ENCODE measurements at places on chromosomes 5 and 9. TPM values are rescaled to one million over a fixed set of nuclear protein-coding genes. Genes with fewer than 3 reads are reported as not detected.
A peak's percentile ranks its signal among the peaks of the same experiment; 100 is the strongest.

DNA sequence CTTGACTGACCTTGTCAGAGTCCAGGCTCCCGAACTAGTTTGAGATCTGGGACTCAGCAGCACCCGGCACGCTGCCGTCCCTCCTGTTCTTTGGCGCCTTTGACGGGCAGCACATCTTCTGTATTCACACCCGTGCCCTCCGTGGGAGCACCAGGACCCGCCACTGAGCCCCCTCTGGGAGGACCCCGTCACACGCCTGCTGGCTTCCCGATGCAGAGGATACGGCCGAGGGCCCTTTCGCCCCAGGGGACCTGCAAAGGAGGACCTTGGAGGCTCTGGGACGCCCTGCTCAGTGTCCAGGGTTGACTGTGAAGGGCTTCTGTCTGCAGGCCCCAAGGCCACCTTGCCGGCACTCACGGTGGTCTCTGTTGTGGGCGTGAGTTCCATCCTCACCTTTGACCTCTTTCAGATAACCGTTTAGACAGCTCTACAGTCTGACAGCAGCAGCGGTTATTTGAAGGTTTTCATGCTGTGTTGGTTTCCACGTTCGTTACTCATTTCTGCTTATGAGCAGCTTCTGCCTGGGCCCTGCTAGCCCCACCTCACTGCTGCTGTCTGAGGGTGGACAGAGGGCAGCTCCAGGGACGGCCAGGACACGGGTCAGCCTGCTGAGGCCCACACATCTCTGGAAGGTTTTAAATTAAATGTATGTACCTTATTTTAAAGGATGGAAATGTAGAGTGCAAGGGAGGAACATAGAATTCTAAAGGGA is 12.6 kb upstream of the EXOC3 start:
- no peak for DNase-seq
- H3K4me1 ChIP-seq: peaks cover 14% of the 10 kb centered on the region
- H3K27ac ChIP-seq: no peak overlapping the region

DNA sequence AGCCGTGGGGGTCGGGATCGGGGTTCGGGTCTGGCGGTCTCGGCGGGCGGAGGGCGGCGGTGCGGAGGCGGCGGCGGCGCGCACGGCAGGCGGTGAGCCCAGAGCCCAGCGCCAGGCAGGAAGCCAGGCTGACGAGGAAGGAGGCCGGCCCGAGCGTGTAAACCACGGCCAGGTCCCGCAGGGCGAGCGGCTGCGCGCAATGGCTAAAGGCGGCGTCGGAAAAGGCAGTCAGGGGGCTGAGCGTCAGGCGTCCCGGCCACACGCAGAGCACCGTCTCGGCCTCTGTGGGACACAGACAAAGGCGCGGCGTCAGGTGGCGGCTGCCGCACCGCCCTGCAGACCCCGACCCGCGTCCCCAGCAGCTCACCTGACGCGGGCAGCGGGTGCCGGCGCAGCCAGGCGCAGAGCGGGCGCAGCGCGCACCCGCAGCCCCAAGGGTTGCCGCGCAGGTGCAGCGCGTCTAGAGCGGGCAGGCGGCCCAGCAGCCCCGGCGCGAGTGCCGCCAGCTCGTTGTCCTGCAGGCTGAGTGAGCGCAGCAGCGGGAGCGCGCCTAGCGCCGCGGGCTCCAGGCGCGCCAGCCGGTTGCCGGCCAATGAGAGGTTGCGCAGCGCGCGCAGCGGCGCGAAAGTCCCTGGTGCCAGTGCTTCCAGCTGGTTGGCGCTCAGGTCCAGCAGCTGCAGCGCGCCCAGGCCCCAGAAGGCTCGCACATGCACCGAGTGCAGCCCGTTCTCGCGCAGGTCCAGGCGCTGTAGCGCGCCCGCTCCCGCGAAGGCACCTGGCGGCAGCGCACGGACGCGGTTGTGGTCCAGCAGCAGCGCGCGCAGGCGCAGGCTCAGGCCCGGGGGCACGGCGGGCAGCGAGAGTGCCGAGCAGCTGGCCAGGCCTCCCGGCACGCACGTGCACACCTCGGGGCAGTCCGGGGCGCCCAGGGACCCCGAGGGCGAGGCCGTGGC is 671 bp downstream of the LRRC26 start:
- H3K4me3 ChIP-seq: peak overlapping the region; percentile 21
- peaks cover 6% of the 10 kb centered on the region for H3K4me1 ChIP-seq
- peaks cover 86% of the 10 kb centered on the region for H3K27me3 ChIP-seq
- peak; percentile 66 for DNase-seq

DNA sequence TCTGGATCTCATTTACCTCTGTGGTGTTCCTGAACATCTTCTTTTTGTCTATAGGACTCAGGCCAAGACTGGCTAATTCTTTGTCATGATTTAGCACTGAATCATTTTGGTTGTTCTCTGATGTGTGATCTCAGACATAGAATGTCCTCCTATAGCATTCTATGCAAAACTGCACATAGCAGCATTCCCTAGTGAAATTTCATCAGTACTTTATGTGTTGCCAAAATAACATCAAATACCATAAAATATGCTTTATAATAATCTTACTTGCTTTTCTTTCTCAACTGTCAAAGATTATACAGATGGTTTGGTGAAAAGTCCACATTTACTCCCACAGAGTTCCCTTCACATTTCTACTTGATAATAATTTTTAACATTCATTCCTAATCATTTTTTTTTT is 115.7 kb upstream of the MPDZ start:
- no peak for DNase-seq
- H3K4me1 ChIP-seq: no peaks in the 10 kb centered on the region
- no peaks in the 10 kb centered on the region for H3K36me3 ChIP-seq
- H3K4me3 ChIP-seq: no peak overlapping the region
- H3K27ac ChIP-seq: no peak overlapping the region

DNA sequence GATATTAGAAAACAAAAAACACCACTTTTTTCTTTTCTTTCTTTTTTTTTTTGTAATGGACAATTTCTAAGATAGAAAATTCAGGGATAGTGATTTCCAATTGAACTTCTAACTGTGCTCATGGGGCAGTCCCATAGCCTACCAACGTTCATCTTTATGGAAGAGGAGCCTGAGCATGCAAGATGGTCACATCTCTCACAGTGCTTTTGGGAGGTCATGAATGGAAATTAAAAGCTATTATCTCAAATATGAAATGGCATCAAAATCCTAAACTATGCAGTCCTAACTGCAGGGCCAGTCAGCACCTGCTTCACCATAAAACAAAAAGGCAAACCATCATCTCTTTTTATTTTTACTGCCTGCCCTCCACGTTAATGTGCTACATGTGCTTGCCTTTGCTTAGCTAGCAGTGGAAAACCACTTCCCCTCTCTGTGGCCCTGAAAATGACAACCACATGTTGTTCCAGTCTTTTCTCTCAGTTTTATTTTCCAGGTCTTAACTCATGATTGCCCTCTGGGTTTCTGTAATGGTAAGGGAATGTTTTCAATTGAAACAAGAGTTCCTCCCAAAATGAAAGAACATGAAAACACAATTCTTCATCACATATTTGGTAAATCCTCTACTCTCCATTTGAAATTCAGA is 16.7 kb downstream of the IFNB1 start:
- no peaks in the 10 kb centered on the region for H3K27me3 ChIP-seq
- H3K4me1 ChIP-seq: no peaks in the 10 kb centered on the region
- no peak for DNase-seq

DNA sequence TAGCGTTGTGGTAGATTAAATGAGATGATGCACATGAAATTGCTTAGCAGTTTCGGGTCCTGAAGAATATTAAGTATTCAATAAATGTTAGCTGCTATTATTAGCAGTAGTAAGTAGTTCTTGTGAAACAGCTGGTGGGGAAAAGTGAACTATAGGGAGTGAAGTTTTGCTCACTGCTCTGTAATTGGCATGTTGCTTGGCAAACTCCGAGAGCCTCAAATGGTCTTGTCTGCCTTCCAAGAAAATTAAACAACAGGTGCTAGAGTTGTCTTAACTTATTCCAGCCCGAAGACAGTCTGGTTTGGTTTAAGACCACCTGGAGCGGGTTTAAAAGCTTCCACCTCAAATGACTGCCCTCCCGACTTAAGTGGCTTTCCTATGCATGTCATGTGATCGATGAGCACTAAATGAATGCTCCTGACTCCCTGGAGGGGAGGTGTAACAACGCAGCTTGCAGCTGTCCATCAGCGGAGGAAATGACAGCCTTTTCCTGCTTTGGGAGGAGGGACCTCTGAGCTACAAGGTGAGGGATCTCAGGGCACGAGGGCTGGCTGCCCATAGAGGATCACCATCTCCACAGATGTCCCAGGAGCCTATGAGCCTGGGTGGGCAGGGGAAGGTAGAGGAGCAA is 202.9 kb upstream of the PANK3 start:
- no peak overlapping the region for H3K4me3 ChIP-seq
- no peak for DNase-seq
- no peak overlapping the region for H3K27ac ChIP-seq
- H3K36me3 ChIP-seq: no peaks in the 10 kb centered on the region

GRCh38 chr9:73742412-73742811 is 590.7 kb downstream of the ANXA1 start:
- H3K27ac ChIP-seq: no peak overlapping the region
- DNase-seq: no peak
- no peaks in the 10 kb centered on the region for H3K27me3 ChIP-seq
- no peak overlapping the region for H3K4me3 ChIP-seq

- no peaks in the 10 kb centered on the region for H3K4me1 ChIP-seq
- no peak overlapping the region for H3K4me3 ChIP-seq
- H3K27ac ChIP-seq: no peak overlapping the region
- peaks cover 9% of the 10 kb centered on the region for H3K27me3 ChIP-seq
Observed at GRCh38 chr9:133635098-133635497, 1.1 kb upstream of the DBH start.

- H3K27me3 ChIP-seq: no peaks in the 10 kb centered on the region
- DNase-seq: no peak
- H3K4me1 ChIP-seq: no peaks in the 10 kb centered on the region
- no peak overlapping the region for H3K27ac ChIP-seq
- H3K4me3 ChIP-seq: no peak overlapping the region
Observed at GRCh38 chr5:3029396-3029795, 277.9 kb upstream of the IRX2 start.

- peak overlapping the region; percentile 39 for H3K27ac ChIP-seq
- DNase-seq: no peak
- no peaks in the 10 kb centered on the region for H3K27me3 ChIP-seq
- H3K36me3 ChIP-seq: no peaks in the 10 kb centered on the region
- H3K4me1 ChIP-seq: no peaks in the 10 kb centered on the region
Observed at GRCh38 chr9:14936491-14936890, 26.3 kb upstream of the FREM1 start.

GRCh38 chr9:125747053-125747764 is at the start of gene PBX3:
Gene PBX3 (plus strand): TSS chr9:125747373.
- H3K27me3 ChIP-seq: peaks cover 36% of the 10 kb centered on the region
- peak within 1 kb of the TSS; percentile 65 for H3K4me3 ChIP-seq
- H3K36me3 ChIP-seq: no peaks in the 10 kb centered on the region

- H3K4me1 ChIP-seq: peaks cover 9% of the 10 kb centered on the region
- peaks cover 22% of the 10 kb centered on the region for H3K27me3 ChIP-seq
- H3K4me3 ChIP-seq: peak overlapping the region; percentile 99
- DNase-seq: no peak
- peak overlapping the region; percentile 21 for H3K27ac ChIP-seq
Observed at GRCh38 chr5:176360894-176361436, 599 bp downstream of the KIAA1191 start.

GRCh38 chr9:132135456-132135855 is 26.4 kb upstream of the NTNG2 start:
- no peaks in the 10 kb centered on the region for H3K4me1 ChIP-seq
- no peak overlapping the region for H3K4me3 ChIP-seq
- H3K36me3 ChIP-seq: no peaks in the 10 kb centered on the region
- peaks cover 34% of the 10 kb centered on the region for H3K27me3 ChIP-seq

DNA sequence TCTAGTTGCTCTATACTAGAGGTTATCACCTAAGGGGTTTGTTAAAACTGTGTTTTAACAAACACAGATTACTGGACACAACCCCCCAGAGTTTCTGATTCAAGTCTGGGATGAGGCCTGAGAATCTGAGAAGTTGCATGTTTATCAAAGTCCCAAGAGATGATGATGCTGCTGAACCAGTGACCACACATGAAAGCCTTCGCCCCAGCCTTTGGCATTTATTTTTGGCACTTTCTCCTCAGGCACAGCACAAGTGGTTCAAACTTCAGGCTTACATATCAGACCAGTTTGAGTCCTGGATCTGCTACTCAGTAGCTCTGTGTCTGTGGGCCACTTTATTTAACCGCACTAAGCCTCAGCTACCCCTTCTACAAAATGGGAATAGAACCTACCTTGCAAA is 407.2 kb upstream of the PIK3R1 start:
- H3K4me3 ChIP-seq: no peak overlapping the region
- no peaks in the 10 kb centered on the region for H3K27me3 ChIP-seq
- H3K4me1 ChIP-seq: peaks cover 4% of the 10 kb centered on the region

DNA sequence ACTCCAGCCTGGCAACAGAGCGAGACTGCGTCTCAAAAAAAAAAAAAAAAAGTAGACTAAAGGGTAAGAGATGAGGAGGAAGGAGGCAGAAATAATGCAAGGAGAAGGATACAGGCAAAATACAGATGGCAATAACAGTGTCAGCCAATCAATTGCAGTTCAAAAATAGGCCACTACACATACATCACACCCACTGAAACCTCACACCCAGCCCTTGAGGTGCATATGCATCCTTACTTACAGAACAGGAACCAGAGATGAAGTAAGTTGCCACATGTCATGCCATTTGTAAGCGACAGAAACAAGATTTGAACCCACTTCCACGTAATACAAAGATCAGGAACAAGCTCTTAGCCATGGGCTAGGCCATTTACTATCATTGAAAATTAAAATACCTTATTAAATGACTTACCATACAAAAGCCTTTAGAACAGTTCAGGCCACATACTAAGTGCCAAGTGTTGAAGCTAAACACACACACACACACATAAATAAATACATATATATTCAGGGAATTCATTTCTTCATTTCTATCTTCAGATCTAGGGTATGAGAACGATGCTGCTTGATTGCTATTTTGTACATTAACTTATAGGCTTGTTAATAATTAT is 98.4 kb downstream of the FNBP1 start:
- H3K27ac ChIP-seq: peak overlapping the region; percentile 48
- no peak overlapping the region for H3K4me3 ChIP-seq
- no peaks in the 10 kb centered on the region for H3K36me3 ChIP-seq

GRCh38 chr9:2979957-2980610 is 136.2 kb upstream of the PUM3 start:
- no peak overlapping the region for H3K27ac ChIP-seq
- H3K36me3 ChIP-seq: no peaks in the 10 kb centered on the region
- DNase-seq: no peak
- H3K27me3 ChIP-seq: no peaks in the 10 kb centered on the region
- H3K4me1 ChIP-seq: no peaks in the 10 kb centered on the region

GRCh38 chr5:134758176-134758503 is 439 bp upstream of the DDX46 start:
- H3K36me3 ChIP-seq: peaks cover 2% of the 10 kb centered on the region
- H3K27ac ChIP-seq: peak overlapping the region; percentile 23
- no peak for DNase-seq
- no peaks in the 10 kb centered on the region for H3K27me3 ChIP-seq

- DNase-seq: no peak
- no peaks in the 10 kb centered on the region for H3K4me1 ChIP-seq
- H3K36me3 ChIP-seq: no peaks in the 10 kb centered on the region
- H3K4me3 ChIP-seq: no peak overlapping the region
- no peaks in the 10 kb centered on the region for H3K27me3 ChIP-seq
- no peak overlapping the region for H3K27ac ChIP-seq
Observed at GRCh38 chr5:175854231-175855040, 16.9 kb upstream of the CPLX2 start.

CNTNAP3B gene
- polyA plus RNA-seq: 11.7 TPM

SH3PXD2B gene
- 11.0 TPM for polyA plus RNA-seq

EMB gene
- polyA plus RNA-seq: 69.5 TPM

DAB2IP gene
- 33.0 TPM for polyA plus RNA-seq

SOHLH1 gene
- not detected for polyA plus RNA-seq

PTPRD gene
- polyA plus RNA-seq: 12.0 TPM

PTAR1 gene
- polyA plus RNA-seq: 29.5 TPM

WWC1 gene
- polyA plus RNA-seq: 28.6 TPM

CD14 gene
- polyA plus RNA-seq: 13.2 TPM

ROR2 gene
- 17.5 TPM for polyA plus RNA-seq

All from large intestine (tissue), 12 donors.